ENCODE measurements at places on chromosomes 5 and 9.

GRCh38 chr5:171330021-171330420 is 21.0 kb downstream of the TLX3 start:
- no peak for DNase-seq
- no peaks in the 10 kb centered on the region for H3K36me3 ChIP-seq
- peaks cover 59% of the 10 kb centered on the region for H3K27me3 ChIP-seq
- no peaks in the 10 kb centered on the region for H3K4me1 ChIP-seq

DNA sequence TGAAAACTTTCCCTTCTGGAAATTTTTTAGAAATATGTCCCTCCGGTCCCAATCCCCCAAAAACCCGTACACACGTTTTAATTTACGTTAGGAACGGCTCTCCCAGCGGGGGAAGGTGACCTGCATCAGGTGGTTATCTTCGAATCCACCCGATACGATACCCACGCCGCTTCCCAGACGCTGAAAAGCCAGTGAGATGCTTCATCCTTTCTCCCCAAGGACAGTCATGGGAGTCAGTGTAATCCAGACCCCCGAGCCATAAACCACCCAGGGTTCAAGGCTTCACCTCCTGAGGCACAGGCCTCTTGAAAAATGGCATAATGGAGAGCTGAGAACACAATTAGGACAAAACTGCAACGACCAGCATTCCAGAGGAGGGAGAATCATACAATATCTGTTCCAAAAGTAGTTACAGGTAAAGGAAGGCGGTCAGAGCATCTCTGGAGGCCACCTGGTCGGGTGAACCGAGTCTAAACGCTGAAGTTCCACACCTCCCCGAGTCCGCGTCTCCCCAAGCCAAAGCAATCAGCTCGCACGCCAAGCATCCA is 857 bp downstream of the FAM169A start:
- H3K27ac ChIP-seq, result peak overlapping the region; percentile 84
- peaks cover 15% of the 10 kb centered on the region for H3K36me3 ChIP-seq
- DNase-seq, result no peak
- H3K4me3 ChIP-seq, result peak overlapping the region; percentile 88

GRCh38 chr5:102570747-102571146 is 71.9 kb upstream of the SLCO6A1 start:
- no peaks in the 10 kb centered on the region for H3K36me3 ChIP-seq
- no peak for DNase-seq
- no peaks in the 10 kb centered on the region for H3K4me1 ChIP-seq

DNA sequence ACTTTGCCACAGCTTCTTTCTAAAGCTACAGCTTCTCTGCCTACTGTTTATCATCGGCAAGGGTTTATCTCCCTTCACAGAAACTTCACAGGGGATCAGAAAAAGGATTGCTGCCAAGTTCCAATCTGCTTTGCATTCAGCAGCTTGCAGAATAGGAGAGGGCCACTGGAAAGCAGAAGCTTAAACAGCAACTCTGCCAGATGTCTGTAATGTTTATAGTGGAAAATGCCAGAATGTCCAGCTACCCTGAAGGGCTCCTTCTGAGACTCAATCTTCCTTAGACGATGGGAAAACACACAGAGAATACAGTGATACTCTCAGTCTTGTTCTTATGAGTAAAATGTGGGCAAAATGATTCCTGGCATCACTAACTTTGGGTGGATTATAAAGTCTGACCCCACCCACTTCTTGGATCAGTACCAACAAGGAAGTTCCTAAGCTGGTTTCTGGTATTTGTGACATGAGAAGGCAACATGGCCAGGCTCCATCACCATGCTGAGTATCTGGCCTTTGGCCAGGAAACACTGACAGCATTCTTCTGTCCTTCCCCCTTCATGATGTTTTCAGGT is 19.0 kb downstream of the STOM start:
- H3K4me1 ChIP-seq, result peaks cover 51% of the 10 kb centered on the region
- peaks cover 67% of the 10 kb centered on the region for H3K36me3 ChIP-seq
- H3K27me3 ChIP-seq, result no peaks in the 10 kb centered on the region
- H3K4me3 ChIP-seq, result no peak overlapping the region
- H3K27ac ChIP-seq, result no peak overlapping the region

- H3K4me1 ChIP-seq, result no peaks in the 10 kb centered on the region
- peaks cover 9% of the 10 kb centered on the region for H3K27me3 ChIP-seq
- no peak for DNase-seq
- H3K4me3 ChIP-seq, result no peak overlapping the region
- H3K36me3 ChIP-seq, result no peaks in the 10 kb centered on the region
These were observed 243.7 kb downstream of the KCTD16 start for GRCh38 chr5:144414202-144415029.

DNA sequence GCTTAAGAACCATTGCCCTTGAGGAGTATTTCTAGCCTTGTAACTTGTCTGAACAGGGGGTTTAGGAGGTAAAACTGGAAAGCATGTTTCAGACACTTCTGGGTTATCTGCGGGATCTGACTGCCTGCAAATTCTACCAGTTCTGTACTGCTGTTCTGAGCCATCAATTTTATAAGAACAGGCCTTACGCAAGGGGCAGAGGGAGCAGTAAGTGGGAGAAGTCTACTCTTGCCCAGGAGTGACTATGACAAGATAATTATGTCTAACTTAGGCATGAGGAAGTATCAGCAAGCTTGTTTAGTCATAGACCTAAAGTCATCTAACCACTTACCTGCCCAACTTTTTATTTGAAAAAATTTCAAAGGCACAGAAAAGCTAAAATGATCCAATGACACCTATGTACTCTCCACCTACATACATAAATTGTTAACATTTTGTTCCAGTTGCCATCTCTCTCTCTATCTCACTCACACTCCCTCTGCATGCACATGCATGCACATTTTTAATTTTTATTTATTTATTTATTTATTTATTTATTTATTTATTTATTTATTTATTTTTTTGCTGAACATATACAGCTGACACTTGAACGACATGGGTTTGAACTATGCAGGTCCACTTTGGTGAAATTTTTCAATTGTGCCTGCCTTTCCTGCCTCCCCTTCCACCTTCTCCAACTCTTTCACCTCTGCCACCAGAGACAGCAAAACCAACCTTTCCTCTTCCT is 18.4 kb upstream of the DEPDC1B start:
- peaks cover 80% of the 10 kb centered on the region for H3K27me3 ChIP-seq
- no peaks in the 10 kb centered on the region for H3K4me1 ChIP-seq
- DNase-seq, result no peak
- H3K36me3 ChIP-seq, result peaks cover 1% of the 10 kb centered on the region
- H3K27ac ChIP-seq, result no peak overlapping the region

- no peaks in the 10 kb centered on the region for H3K36me3 ChIP-seq
- H3K27me3 ChIP-seq, result no peaks in the 10 kb centered on the region
- H3K27ac ChIP-seq, result no peak overlapping the region
These were observed 150.4 kb downstream of the GABRB2 start for GRCh38 chr5:161396171-161396570.

GRCh38 chr5:52989781-52990527 is 802 bp downstream of the ITGA2 start:
- peaks cover 36% of the 10 kb centered on the region for H3K27me3 ChIP-seq
- no peaks in the 10 kb centered on the region for H3K36me3 ChIP-seq
- DNase-seq, result no peak
- H3K4me3 ChIP-seq, result peak overlapping the region; percentile 62

DNA sequence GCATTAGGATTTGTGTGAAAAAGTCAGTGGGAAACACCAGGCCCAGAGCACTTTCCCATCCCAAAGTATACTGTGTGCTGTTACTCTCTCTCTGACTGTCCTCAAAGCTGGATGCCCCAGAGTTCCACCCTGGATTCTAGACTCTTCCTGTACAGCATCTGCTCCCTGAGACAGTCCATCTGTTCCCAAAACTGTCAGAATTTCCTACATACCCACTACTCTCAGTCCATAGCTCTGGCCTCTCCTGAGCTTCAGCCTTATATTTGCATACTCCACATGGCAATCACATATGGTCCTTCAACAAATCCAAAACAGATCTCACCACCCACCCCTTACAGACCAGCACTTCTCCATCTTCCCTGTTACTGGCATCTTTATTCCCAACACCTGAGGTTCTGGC is 9.5 kb downstream of the ELP1 start:
- H3K36me3 ChIP-seq, result peaks cover 60% of the 10 kb centered on the region
- H3K27me3 ChIP-seq, result no peaks in the 10 kb centered on the region
- DNase-seq, result no peak
- peak overlapping the region; percentile 47 for H3K27ac ChIP-seq

DNA sequence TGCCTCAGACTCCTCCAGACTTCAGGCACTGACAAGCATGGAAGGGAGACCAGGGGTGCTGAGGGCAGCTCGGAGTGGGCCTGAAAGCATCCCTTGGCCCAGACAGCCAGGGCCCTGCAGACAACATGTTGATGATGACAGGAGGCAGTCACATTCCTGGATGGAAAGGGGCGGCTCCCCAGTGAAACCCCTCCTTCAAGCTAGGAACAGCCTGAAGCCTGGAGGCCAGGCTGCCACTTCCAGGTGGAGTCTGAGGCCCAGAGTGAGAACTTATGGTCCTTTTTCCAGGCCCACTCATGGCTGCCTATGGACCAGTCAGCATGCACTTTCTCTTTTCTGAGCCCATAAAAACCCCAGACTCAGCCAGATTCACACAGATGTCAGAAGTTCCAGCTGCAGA is 104.2 kb upstream of the HCN1 start:
- no peak overlapping the region for H3K4me3 ChIP-seq
- DNase-seq, result no peak
- no peak overlapping the region for H3K27ac ChIP-seq
- H3K27me3 ChIP-seq, result no peaks in the 10 kb centered on the region
- H3K4me1 ChIP-seq, result no peaks in the 10 kb centered on the region

- H3K27me3 ChIP-seq, result no peaks in the 10 kb centered on the region
- H3K27ac ChIP-seq, result no peak overlapping the region
These were observed 853.7 kb downstream of the TAF11L14 start for GRCh38 chr5:18487928-18488480.

- peaks cover 66% of the 10 kb centered on the region for H3K4me1 ChIP-seq
- H3K36me3 ChIP-seq, result peaks cover 51% of the 10 kb centered on the region
- no peak for DNase-seq
These were observed 845 bp upstream of the NR4A3 start for GRCh38 chr9:99820685-99821395.

DNA sequence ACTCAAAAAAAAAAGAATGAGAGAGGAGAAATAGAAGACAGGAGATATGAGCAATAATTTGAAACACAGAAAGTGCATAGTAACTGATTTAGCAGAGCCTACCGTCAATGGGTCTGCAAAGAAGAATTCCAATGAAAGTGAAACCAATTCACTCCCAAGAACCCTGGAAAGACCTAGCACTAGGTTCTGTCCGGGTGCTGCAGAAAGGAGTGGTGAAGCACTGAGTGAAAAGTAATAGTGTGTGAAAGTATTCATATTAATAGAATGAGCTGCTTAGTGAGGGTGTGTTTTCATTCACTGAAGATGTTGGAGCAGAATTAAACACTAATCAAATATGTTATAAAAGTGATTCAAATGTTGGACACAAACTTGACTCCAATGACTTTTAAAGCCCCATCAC is 51.3 kb upstream of the SLC30A5 start:
- no peaks in the 10 kb centered on the region for H3K4me1 ChIP-seq
- no peak for DNase-seq
- no peaks in the 10 kb centered on the region for H3K27me3 ChIP-seq
- peak overlapping the region; percentile 88 for H3K27ac ChIP-seq

DNA sequence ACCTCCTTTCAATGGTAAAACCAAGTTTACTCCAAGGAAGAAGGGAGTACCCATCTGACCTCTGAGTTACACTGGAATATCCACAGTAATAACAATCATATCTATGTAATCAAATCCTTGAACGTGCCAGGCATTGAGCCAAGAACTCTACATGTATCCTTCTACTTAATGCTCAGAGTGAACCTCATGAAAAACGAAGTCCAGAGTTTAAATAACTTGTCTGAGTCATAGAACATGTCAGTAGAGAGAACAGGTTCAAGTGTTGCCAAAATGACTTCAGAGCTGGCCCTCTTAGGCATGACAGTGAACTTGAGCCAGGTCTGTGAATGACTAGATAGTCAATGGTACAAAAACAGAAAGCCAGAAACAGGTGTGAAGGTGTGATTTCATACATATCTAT is 164.1 kb upstream of the ZNF618 start:
- H3K36me3 ChIP-seq, result no peaks in the 10 kb centered on the region
- no peak for DNase-seq
- peaks cover 36% of the 10 kb centered on the region for H3K27me3 ChIP-seq
- no peak overlapping the region for H3K27ac ChIP-seq

DNA sequence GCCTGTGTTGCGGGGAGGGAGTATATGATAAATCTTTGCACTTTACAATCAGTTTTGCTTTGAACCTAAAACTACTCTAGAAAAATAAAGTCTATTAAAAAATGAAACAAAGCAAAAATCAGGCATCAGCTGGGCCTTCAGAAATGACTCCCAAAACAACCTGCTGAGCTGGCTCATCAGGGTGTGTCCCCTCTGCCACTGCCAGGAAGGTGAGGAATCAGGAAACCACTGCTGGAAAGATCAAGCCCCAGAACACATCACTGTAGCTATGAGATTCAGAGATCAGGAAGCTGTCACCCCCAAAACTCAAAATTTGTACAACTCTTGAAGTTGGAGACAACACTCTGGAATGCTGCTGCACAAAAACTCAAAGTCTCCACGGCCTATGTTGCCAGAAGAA is 40.5 kb upstream of the TBCA start:
- H3K36me3 ChIP-seq, result peaks cover 4% of the 10 kb centered on the region
- H3K4me3 ChIP-seq, result no peak overlapping the region
- no peak overlapping the region for H3K27ac ChIP-seq
- no peaks in the 10 kb centered on the region for H3K4me1 ChIP-seq

- no peaks in the 10 kb centered on the region for H3K4me1 ChIP-seq
- no peak overlapping the region for H3K27ac ChIP-seq
- no peaks in the 10 kb centered on the region for H3K36me3 ChIP-seq
- H3K27me3 ChIP-seq, result peaks cover 56% of the 10 kb centered on the region
These were observed 3.2 kb downstream of the ADAMTS12 start for GRCh38 chr5:33888587-33888986.

DNA sequence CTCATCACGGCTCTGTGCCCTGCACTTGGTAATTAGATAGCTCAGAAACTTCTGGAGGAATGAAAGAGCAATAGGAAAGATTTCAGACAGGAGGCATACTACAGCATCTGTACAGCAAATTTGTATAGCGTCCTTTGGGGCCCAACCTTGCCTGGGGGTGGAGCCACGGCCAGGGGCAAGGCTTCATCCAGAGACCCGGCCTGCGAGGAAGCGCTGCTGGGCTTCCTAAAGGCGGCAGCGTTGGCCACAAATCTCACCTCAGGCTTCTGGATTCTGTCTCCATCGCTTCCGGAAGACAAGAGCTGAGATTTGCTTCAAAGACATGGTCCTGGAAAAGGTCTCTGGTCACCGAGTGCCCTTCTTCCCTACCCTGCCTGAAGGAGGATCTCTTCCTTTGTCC is 12.2 kb upstream of the SPATA31D1 start:
- H3K27ac ChIP-seq, result no peak overlapping the region
- no peaks in the 10 kb centered on the region for H3K36me3 ChIP-seq
- H3K27me3 ChIP-seq, result no peaks in the 10 kb centered on the region
- no peak overlapping the region for H3K4me3 ChIP-seq
- no peak for DNase-seq

GRCh38 chr5:2579126-2579525 is 172.4 kb downstream of the IRX2 start:
- no peaks in the 10 kb centered on the region for H3K4me1 ChIP-seq
- H3K4me3 ChIP-seq, result no peak overlapping the region
- H3K36me3 ChIP-seq, result no peaks in the 10 kb centered on the region
- H3K27me3 ChIP-seq, result no peaks in the 10 kb centered on the region
- H3K27ac ChIP-seq, result no peak overlapping the region

- peaks cover 37% of the 10 kb centered on the region for H3K27me3 ChIP-seq
- H3K36me3 ChIP-seq, result no peaks in the 10 kb centered on the region
These were observed 13.6 kb downstream of the PDE6A start for GRCh38 chr5:149930749-149931574.

Measured in central memory CD8-positive, alpha-beta T cell (primary cell).